NCI-H2171 (cell line): ENCODE measurements at places on chromosomes 16 and 17.

- DNase-seq = no peak
Measured at GRCh38 chr16:83554096-83554495, 253.7 kb upstream of the HSBP1 start.

DNA sequence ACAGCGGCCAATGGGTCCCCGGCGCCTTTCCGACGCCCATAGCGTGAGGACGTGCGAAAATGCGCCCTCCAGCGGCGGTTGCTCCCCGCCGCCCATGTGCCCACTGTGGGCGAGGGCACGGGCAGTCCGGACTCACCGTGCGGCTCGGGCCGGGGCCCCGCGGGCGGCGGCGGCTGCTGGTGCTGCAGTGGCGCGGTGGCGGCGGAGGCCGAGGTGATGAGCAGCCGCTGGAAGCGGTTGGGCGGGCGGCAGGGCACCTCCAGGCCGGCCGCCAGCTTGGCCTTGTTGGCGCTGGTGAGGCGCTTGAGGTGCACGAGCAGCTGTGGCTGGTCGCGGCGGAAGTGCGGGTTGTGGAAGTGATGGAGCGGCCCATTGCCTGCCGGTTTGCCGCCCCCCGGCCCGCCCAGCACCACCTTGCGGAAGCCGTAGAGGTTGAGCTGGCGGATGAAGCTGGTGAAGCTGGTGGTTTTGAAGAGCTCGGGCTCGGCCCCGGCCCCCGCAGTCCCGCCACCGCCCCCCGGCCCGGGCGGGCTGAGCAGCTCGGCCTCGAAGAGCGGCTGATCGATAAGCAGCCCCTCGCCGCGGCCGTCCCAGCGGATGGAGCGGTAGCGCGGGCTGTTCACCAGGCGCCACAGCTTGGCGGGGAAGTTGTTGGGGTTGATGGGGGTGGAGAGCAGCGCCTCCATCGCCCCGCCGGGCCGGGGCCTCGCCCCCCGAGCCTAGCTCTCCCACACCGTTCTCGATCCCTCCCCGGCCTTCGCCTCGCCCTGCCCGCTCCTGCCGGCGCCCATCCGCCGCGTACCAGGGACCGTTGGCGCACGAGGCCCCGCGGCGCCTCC lies at the start of gene HSF5:
Gene HSF5 (minus strand): TSS at position 820 of the 839 bp plus-strand sequence. CDS start 134 bp downstream, at position 686.
- no peak for DNase-seq

- no peak for DNase-seq
Measured at GRCh38 chr17:79205688-79206205, 131.1 kb downstream of the ENGASE start.

DNA sequence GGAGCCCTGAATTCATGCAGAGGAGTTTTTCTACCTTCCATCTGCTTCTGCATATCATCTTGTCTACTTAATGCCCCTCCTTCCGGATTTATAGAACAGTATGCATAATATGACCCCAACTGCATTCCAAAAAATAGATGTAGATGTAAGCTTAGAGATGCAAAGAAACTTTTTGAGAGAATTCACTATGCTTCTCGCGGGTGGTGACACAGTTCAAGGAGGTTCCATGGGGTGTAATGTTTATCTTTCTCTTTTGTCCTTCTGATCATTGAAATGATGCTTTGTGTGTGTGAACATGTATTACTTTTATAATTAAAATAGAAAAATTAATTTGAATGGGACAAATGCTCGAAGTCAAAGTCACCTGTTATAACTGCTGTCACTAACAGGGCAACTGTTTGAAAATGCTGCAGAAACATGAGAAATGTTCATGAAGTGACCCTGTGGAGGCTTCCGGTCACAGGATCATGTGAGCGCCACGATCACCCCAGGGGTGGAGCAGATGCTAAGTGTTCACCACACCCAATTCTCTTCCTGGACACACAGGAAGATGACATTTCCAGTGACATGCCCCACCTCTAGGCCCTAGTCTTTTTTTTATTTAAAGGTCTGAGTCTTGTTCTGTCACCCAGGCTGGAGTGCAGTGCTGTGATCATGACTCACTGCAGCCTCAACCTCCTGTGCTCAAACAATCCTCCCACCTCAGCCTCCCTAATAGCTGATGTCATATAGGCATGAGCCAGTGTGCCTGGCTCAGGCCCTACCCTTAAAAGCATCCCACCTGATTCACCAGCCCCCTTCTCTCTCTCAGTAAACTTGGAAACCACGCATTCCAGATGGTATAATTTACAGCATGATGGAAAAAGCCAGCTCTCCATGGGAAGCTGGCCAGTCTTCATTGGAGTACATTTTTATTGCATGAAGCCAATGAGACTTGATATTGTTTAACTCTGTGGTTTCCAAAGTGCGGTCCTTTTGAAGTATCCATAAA lies 21.0 kb upstream of the AGRP start:
- no peak for DNase-seq

DNA sequence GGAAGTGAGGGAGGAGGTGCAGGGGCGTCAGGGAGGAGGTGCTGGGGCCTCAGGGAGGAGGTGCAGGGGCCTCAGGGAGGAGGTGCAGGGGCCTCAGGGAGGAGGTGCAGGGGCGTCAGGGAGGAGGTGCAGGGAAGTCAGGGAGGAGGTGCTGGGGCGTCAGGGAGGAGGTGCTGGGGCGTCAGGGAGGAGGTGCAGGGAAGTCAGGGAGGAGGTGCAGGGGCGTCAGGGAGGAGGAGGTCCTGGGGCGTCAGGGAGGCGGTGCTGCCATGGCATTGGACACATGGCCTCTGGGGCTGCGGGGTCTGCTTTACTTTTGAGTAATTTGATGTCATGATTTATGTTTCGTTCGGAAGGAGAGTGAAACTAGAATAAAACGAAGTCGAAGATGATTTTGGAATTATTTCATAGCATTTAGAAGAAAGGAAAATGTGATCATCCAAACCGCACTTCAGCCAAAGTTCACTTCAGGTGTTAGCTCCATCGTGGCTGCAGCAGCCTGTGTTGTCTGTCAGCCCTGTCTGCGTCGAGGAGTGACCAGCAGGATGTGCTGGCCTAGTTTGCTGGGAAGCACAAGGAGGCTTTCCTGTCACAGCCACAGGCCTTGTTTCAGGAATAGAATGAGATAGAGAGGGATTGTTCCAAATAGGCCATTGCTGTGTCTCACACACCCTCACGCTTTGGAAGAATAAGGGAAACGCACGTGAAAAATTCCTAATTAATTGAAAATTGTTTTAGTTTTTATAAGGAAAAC lies 42.8 kb downstream of the RAB11FIP3 start:
- no peak for DNase-seq

DNA sequence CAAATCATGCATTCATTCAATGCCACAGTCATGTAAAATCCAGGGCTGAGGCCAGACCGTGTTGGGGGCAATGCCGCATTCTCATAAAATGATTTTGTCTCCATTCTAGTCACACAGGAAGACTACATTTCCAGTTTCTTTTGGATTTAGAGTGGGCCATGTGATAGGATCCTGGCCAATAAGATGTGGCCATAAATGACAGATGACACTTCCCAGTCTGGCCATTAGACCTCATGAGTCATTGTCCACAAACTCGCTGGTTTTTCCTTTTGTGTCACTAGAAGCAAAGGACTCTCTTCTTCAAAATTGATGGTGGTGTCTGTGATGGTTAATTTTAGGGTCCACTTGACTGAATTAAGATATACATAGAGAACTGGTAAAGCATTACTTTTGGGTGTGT lies 352.3 kb downstream of the UTP18 start:
- no peak for DNase-seq

DNA sequence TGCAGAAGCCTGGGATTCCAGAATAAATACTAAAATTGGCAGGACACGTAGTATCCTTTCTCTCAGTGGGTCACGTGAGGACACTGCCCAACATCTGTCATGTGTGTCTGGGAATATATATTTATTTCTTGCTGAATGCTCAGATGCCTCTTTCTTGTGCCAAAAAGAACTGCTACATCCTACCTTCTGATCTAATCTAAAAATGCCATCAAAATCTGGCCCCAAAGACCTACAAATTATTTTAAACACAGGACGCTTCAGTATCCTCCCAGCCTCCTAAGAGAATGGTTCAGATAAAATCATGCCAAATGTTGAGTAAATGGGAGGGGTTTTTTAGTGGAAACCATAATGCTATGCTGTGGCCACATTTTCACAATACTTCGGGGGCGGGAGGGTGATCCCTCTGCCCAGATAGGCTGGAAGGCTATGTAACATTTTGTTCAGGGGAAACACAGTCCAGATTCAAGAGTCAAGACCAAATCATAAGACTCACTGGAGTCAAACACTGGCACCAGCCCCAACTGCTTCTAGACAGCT lies 22.9 kb upstream of the CORO6 start:
- DNase-seq = no peak

DNA sequence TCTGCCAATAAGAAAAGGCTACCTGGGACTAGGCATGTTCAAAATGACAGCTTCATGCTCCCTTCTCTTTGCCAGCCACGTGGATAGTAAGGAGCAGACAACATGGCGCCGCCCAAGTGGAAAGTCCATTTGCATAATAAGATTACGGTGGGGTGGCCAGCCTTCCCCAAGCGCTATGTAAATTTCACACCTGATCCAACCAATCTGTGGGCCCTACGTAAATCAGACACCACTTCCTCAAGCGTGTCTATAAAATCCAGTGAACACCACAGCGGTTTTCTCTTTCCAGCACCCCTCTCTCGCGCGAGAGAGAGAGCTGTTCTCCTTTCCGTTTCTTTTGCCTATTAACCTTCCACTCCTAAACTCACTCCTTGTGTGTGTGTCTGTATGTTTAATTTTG lies 140.3 kb upstream of the ERCC4 start:
- no peak for DNase-seq

GRCh38 chr16:68607443-68607842 lies 37.7 kb upstream of the CDH3 start:
- no peak for DNase-seq

DNA sequence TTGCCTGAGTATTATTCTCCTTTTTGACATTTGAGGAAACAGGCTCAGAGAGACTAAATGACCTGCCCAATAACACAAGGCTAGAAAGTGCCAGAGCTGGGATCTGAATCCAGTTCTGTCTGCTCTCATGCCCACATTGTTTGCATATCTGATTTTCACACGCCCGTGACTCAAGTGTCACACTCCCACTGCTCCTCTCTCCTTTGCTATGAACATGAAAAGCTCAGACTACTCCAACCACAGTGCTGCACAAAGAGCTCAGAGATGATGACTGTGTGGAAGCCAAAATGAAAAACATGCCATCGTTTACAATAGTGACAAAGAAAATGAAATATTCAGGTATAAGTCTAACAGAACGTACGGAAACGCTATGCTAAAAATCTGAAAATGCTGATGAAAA lies 107.9 kb downstream of the SMG6 start:
- DNase-seq = no peak

- no peak for DNase-seq
Measured at GRCh38 chr16:52203096-52203495, 343.8 kb downstream of the TOX3 start.

DNA sequence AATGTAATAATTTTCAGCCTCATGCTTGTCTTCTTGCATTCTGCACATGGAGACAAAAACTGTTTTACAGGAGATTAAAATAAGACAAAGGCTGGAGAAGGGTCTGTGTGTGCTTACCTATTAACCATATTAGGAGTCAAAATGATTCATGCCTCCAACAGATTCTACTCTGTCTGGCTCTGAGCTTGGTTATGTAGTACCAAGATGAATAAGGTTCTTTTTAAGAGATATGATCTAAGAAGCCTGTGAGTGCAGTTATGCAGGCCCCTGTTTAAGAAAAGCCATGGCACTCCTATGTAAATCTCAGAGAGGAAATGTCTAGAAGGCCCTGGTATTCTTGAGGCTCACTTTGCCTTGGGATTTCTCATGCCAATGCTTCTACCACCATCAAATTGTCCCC lies 486.6 kb upstream of the CDH11 start:
- no peak for DNase-seq

- peak; percentile 19 for DNase-seq
Measured at GRCh38 chr17:31533546-31534155, 142.2 kb downstream of the RAB11FIP4 start.

DNA sequence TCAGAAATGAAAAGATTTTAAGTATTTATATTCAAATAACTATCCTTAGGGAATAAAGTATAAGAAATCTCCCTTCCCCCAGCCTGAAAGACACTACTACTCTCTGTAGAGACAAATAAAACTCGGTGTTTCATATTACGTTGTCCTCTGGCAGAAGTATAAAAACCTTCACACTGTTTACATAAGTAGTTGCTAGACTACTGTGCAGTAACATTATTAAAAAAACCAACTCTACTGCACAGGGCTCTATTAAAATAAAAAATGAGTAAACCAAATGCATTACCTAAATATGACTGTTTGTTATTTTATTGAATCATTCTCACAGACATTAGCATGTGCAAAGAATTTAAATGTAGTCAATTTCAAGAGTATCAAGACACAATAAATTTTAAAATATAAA lies 67.4 kb downstream of the MED13 start:
- DNase-seq = no peak

- DNase-seq = no peak
Measured at GRCh38 chr17:50944054-50944901, 78.1 kb upstream of the TOB1 start.

DNA sequence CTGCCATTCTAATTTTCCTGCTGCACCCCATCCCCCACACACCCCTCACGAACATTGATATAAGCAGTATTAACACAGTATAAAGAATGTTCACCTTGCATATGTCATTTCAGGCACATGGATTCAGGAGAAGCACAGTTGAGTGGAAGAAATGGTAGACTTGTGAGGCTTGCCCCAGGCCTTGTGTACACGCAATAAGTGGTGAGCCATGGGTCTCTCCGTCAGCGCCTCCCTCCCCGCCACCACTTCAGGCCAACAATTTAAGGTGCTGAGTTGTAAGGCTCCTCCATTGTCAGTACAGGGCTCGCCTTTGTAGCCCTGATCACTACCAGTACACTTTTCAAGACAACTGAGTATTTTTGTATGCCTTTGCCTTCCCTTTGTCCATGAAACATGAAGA lies 12.2 kb upstream of the CLEC18C start:
- no peak for DNase-seq

- no peak for DNase-seq
Measured at GRCh38 chr17:6269478-6269877, 165.4 kb downstream of the AIPL1 start.

DNA sequence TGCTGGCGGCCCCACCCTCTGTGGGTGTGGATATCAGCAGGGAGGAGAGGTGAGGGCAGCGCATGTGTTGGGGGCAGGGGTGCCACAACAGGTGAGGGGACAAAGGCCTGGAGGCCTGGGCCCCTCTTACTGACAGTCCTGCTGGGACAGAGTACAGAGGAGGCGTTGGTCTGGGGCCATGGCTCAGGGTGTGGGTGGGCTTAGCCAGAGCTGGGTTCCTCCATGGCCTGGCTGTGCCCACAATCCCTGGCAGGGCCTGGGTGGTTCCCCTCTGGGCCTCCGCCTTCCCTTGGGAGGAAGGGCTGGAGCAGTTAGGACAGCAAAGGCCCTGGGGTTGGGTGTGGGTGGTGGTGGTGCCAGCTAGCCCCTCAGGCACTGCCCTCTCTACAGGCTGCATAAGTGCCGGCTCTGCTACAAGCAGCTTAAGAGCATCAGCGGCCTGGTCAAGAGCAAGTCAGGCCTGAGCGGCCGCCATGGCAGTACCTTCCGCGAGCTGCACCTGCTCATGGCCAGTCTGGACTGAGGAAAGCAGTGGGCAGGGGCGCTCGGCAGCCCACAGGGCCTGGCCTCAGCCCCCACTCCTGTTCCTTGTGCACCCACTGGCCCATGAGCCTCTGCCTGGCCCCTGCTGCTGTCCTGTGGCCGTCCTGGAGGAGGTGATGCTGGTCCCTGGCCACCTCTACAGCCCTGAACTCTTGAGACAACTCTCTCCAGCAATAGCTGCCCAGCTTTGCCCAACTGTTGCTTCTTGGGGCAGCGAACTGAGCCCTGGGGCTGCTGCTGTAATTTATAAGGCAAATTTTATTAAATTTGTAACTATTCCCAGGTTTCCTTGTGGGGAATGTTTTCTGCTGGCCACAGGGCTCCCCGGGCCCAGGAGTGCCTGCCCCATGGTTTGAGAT lies 21.1 kb downstream of the KATNB1 start:
- no peak for DNase-seq
